Dorsolateral prefrontal cortex (tissue), 122 donors: ENCODE measurements at places on chromosomes 2 and 18.

DNA sequence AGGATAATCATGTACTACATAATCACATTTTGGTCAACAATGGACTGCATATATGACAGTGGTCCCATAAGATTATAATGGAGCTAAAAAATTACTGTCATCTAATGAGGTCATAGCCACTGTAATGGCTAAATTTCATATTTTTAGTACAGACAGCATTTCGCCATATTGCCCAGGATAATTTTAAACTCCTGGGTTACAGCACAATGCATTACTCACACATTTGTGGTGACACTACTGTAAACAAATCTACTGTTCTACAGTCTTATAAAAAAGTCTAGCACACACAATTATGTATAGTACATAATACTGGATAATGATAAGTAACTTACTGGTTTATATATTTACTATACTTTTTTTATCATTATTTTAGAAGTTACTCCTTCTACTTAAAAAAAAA lies 12.8 kb downstream of the EIF2AK2 start:
- DNase-seq = no peak

- DNase-seq = no peak
Measured at GRCh38 chr2:140880573-140880972, 1250.2 kb downstream of the LRP1B start.

- no peak for DNase-seq
Measured at GRCh38 chr2:22999951-23000350, 385.0 kb upstream of the KLHL29 start.

- DNase-seq = no peak
Measured at GRCh38 chr2:196983934-196984333, 57.4 kb upstream of the PGAP1 start.

DNA sequence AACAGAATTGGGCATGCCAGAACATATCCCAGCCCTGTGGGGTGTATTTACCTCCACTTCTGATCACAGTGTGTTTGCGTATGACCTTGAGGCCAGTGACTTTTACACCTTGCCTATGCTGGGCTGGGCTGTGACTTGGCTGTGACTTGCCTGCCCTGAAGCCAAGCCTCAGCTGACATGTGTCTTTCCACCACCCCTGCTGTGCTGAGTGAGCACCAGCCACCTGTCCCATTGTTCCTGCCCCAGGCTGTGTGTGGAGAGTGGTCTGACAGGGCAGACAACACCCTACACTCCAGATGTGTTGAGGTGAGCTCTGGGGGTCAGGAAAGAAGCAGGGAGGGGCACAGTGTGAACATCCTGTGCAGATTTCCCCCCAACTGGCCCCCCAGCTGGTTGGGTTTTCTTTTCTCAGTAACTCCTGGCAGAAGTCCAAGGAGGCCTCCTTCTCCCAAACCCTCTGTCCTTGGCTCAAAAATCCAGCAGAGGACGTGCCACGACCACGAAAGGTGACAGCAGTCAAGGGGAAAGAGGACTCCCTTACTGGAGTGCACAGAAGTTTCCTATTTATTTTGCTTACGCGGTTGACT lies 5.1 kb upstream of the STEAP3 start:
- no peak for DNase-seq

DNA sequence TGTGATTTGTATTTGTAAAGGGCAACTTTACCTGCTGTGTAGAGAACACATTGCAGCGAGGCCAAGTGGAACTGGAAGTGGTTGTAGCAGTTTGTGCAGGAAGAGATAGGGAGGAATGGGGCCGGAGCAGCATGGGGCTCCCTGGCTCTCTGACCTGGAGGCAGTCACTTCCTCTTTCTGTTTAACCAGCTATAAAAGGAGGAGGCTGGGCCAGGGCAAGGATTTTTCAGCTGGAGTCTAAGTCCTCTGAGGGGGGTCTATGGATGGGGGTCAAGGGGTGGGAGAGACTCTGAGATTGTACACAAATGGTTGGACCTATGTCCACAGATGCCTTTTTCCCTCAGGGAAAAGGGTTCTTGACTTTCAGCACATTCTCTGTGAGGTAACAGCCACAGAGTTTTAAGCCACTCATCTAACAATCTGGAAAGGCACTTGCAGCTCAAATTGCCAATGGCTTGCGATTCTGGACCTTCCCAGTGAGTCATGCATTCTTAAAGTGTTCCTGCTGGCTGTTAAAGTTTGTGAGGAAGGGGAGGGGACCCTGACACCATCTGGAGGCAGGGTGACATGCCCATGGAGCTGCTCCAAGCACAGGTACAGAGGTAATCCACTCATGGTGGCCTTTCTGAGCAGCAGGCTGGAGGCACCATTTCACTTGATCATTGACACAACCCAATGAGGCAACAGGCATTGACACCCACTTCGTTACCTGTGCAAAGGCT lies 347.0 kb downstream of the CYRIA start:
- DNase-seq = no peak

DNA sequence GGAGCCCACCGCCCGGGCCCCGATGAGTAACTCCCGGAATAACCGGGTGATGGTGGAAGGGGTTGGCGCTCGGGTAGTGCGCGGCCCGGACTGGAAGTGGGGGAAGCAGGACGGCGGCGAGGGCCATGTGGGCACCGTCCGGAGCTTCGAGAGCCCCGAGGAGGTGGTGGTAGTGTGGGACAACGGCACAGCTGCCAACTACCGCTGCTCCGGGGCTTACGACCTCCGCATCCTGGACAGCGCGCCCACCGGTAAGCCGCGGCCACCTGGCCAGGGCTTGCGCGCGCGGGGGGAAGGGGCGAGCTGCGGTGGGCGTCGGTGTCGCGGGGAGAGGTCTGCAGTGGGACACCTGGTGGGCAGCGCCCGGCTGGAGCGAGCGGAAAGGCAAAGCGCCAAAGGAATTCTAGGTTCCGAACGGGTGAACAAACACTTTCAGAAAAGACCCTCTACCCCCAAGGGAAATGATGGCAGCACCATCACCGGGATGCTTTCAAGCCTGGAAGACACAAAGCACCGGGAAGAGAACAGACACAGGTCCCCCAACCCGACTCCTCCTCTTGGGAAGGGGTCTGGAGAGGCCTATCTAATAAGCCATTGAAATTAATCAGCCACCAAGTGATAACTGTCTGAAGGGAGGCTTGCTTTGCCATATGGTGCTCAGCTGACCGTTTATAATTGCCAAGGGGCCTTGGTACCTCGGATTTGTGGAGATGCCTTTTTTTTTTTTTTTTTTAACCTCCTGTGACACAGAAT lies 1.1 kb downstream of the MIB1 start:
- no peak for DNase-seq

- DNase-seq = peak; percentile 45
Measured at GRCh38 chr2:115161771-115162493, 719.5 kb downstream of the DPP10 start.

DNA sequence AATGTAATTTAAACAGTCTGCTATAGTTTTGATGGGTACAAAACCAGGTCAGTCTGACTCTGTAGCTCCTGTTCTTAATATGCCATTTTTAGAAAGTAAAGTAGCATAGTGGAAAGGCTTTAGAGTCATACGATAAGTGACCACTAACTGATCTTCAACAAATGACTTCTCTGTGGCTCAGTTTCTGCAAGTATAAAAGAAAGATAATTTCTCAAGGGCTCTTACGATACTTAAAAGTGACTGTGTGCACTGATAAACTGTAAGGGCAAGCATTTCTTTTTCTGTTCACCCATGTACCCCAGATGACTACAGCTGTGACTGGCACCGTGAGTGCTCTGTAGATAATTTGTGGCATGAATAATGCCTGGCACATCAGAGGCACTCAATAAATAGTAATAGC lies 178.7 kb downstream of the LCLAT1 start:
- no peak for DNase-seq

DNA sequence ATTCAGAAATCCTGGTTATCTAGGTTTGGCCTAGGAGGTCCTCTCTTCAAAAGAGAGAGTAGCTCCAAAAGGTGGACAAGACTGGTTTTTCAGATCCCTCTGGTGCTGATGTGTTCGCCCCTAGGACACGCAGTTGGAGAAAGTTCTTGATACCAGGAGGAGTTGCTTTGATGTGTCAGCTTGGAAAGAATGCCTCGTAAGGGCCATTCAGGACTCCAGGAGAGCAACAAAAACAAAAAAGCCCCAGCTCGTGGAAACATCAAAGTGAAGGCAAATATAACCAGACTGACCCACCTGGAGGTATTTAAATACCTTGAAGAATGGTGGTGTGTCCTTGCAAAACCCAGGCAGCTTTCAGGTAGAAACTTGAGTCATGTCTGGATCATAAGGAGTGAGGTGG lies 12.5 kb upstream of the LBH start:
- DNase-seq = no peak

DNA sequence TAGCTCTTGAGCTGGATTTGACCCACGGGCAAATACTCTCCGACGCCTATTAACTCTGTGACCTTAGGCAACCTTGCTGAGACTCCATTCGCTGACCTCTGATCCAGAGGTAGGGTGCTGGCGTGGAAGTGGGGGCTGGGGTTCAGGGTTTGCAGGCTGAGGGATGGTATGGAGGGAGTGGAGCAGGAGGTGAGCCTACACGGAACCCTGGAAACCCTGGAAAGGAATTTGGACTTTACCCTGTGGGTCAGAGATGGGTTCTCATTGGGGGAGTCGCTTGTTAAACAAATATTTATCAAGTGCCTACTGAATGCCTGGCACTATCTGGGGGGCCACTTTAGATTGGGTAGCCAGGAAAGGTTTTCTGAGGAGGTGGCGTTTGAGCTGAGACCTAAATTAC lies 58.2 kb upstream of the FZD7 start:
- no peak for DNase-seq

- no peak for DNase-seq
Measured at GRCh38 chr2:180130403-180130802, 123.3 kb upstream of the CWC22 start.

- DNase-seq = no peak
Measured at GRCh38 chr2:43475922-43476321, 119.9 kb downstream of the THADA start.

DNA sequence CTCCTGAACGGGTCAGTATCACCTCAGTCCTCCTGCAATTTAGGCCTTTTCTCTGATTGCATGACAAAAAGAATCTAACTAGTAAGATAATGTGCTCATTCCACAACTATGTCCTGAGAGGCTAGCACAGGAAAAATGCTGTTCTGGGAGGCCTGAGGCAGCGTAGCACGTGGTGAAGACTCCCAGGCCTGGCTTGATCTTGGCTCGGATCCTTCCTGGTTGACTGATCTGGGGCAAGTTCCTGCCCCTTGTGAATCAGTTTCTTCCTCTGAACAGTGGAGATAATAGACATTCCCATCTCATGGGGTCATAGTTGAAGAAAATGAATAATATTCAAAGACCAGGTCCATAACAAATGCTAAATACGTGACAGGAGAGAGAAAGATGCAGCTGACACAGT lies 12.3 kb downstream of the FBLN7 start:
- DNase-seq = no peak

DNA sequence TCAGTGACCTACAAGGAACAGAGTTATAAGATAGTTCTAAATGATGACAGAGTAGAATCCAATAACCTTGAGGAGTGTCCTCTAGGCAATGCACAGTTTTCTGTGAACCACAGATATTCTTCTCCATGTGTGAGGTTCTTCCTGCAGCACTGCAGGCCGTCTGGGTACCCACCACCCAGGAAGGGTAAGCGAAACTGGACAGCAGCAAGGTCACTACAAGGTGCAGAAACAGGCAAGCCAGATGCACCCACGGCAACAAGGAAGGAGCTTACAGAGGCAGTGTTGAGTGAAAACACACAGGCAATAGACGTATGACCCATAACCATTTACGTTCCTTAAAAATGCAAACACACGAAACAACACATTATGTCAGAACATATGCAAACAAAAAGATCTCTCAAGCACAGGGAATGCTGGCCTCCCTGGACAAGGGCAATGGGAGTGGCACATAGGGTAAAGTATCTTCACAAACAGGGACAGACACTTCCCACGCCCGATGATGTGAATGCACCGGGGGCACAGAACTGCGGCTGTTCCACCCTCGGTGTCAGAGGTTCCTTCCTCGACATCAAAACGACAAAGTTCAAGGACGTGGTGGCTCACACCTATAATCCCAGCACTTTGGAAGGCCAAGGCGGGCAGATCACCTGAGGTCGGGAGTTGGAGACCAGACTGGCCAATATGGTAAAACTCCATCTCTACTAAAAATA lies 84.1 kb downstream of the NDUFA10 start:
- no peak for DNase-seq

DNA sequence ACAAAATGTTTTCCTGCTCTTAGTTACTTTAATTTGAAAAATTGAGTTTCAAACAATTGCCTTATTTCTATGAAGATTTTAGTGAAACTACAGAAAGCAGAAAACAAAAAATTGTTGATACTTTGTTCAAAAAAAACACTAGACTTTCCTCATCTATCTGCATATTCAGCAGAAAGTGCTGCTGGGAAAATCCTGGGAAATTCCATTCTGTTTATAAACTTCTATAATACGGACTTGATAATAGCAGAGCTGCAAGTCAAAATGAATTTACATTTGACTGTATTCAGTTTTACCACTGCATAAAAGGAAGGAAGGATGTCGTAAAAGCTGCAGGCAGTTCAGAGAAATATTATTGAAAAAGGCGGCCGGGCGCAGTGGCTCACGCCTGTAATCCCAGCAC lies 24.9 kb upstream of the ERICH2 start:
- no peak for DNase-seq

GRCh38 chr2:8059255-8059654 lies 622.6 kb upstream of the ID2 start:
- no peak for DNase-seq

DNA sequence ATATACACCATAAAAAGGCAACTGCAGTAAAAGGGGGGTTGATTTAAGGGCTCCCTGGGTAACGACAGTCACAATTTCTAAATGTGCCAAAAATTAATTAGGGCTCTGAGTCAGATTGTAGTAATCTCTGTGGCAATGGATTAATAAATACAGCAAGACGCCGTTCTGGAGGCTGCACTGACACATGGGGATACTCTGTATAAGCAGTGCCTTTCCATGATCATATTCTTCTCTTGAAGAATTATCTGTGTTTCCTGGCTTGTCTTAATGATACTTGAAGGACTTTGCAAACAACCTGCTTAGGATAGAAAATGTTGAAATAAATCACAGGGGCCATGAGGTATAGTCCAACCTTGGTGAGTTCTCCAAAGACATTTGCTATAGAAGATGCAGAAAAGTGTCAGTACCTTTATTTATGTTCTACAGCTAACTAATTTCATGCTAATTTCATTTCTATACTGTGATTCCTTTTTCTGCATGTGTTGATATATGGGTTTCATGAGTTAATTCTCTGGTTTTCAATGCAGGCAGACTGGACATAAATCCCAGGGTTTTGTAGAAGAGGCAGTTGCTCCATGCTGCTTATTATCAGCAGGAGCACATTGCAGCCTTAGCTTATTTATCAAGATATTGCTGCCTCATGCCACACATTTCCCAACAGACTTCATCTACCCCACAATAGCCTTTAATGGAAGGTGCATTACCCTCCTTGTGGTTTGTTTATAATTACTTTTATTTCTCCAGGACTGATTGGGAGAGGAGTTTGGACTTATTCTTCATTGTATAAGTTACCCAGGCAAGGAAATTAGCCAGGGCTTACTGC lies 54.8 kb downstream of the HNMT start:
- no peak for DNase-seq

GRCh38 chr2:153165021-153165420 lies 313.5 kb downstream of the RPRM start:
- DNase-seq = no peak
